ENCODE measurements at places on chromosomes 2 and 18. TPM values are rescaled to one million over a fixed set of nuclear protein-coding genes. Genes with fewer than 3 reads are reported as not detected.

ACMSD gene
- not detected for total RNA-seq

TSHZ1 gene
- total RNA-seq: 21.0 TPM

TMEM247 gene
- not detected for total RNA-seq

CHRNG gene
- not detected for total RNA-seq

PDE1A gene
- not detected for total RNA-seq

DNA sequence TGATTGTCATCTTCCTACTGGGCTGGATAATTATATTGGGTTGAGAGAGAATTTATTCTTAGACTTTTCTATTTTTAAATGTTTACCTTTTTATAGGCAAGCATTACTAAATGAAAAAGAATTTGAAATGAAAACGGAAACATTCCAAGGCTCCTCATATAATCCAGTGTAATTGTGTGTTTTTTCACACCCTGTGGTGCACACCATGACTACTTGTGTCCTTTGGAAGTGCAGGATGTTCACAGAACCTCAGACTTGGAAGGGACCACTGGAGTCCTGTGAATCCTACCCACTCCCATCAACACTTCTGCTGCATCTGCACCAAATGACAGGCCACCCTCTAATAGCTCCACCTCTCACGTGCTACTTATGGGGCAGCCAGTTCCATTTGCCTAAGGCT is 48.0 kb downstream of the NAT8 start:
- no peak for DNase-seq

DNA sequence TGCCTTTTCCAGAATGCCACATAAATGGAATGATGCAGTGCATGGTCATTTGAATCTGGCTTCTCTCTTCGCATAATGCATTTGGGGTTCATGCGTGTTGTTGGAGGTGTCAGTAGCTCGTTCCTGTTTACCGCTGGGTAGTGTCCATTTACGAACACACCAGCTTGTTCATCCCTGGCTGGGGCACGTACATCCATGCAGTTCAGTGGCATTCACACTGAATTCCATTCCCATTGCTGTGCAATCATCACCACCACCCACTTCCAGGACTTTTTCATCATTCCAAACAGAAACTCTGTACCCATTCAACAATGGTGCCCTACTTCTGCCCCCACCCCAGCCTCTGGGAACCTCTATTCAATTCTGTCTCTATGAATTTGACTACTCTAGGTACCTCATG is 14.7 kb upstream of the CIDEA start:
- DNase-seq: no peak

DNA sequence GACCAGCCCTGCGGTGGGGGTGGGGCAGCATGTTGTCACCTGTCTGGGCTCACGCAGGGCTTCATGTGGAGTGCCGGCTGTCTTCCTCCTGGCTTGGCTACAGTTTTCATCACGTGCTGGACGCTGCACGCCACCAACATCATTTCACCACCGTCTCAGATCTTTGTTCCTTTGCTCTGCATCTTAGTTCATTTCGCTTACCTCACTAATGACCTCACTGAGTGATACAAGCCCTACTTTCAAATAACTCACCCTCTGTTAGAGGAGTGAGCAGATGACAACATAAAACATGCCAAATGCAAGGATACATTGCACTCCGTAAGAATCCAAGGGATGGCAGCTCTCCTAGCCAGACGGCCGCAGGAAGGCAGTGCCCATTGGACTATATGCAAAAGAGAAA is 527.5 kb downstream of the GALR1 start:
- DNase-seq: no peak

DNA sequence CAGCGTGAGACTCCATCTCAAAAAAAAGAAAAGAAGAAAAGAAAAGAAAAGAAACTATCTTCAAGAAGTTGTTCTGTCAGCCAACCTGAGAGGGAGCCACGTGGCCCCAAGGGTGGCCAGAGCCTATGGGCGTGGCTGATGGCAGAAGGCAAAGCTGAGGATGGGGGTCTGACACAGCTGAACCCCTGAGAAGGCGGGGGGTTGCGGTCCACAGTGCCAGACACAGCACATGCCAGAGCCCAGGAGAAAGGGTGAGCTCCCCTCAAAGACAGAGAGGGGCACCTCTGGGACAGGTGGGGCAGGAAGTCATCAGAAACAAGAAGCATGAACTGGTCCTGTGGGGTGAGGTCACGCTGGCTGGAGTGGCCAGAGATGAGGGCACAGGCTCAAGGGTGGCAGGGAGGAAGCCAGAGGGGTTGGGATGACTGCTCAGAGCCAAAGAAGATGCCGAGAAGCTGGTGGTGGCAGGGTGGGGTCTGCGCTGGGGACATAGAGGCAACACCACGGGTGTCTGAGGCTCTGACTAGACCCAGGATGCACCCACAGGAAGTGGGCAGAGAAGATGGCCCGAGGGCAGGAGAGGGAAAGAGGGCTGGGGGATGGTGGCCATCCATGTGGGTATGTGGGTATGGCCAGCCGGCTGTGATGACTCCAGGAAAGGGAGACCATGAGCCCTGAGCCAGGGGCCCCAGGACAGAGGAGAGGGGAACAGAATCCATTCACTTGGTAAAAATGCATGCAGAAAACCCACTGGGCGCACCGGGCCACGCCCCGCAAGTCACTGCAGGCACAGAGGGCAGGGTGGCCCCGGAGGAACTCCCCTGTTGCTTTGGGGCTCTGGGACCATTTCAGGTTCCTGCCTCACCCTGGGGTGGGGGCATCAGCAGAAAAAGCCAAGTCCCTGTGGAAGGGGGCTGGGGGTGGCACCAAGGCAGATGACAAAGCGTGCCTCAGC is 8.4 kb downstream of the KIF1A start:
- no peak for DNase-seq

GRCh38 chr18:35122586-35123224 is 81.5 kb downstream of the MAPRE2 start:
- DNase-seq: no peak

DNA sequence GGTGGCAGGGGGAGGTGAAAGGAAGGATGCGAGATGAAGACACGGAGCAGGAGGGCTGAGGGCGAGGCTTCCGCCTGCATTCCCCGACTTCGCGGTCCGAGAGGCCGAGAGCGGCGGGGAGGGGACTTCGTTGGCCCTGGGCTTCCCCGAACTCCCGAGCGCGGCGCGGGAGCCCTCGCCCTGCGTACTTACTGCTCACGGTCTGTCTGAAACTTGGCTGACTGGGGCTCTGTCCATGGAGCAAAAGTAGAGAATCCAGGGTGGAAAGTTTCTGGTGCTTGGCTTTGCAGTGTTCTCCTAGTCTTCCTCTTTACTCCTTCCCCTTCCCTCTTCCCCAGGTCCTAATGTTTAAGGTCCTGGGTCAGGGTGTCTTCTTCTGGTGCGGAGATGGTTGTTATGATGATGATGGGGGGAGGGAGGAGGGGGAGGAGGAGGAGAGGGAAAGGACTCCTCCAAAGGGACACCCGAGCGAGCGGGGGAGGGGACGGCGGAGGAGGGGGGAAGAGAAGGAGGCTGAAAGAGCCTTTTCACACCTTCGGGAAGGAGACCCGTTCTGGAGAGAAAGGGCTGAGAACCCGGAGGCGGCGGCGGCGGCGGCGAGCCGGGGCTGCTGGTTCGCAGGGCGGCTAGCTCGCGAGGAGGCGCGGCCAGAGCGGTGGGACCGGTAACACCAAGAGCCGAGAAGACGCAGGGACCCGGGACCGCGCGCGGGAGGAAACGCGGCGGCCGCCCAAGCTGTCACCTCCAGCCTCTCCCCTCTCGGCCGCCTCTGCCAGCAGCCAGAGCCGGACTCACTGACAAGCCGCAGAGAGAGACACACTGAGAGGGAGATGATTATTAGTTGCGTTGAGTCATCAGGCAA is at the start of gene SATB2:
Gene SATB2, minus strand, starts transcription at position 793 of the 862 bp plus-strand sequence. CDS start 1,902 bp downstream, outside the sequence.
- no peak for DNase-seq

GRCh38 chr2:43097644-43098408 is 128.6 kb downstream of the ZFP36L2 start:
- no peak for DNase-seq

GRCh38 chr2:104909317-104909716 is 55.4 kb downstream of the POU3F3 start:
- no peak for DNase-seq

GRCh38 chr18:73023975-73024374 is 156.2 kb upstream of the NETO1 start:
- DNase-seq: no peak

Measured in natural killer cell treated with Interleukin-12 subunit alpha and Interleukin-12 subunit beta and Interleukin-15 and Interleukin-18, amount 100 ng/mL, for 72 hours (primary cell).